Smooth muscle cell of the umbilical artery (primary cell): ENCODE measurements at places on chromosomes 4 and X. TPM values are rescaled to one million over a fixed set of nuclear protein-coding genes. Genes with fewer than 3 reads are reported as not detected.

The KDR gene
- total RNA-seq = 0.88 and 6.8 TPM in 2 replicates

The PHOX2B gene
- total RNA-seq = not detected in 2 replicates

The CT55 gene
- not detected in 2 replicates for total RNA-seq

The RRH gene
- total RNA-seq = not detected in 2 replicates

The PPARGC1A gene
- 0.05 TPM in 1 of 2 replicates, not detected in the other for total RNA-seq

The GAB3 gene
- 2.4 and 3.5 TPM in 2 replicates for total RNA-seq

The GPM6B gene
- not detected in 2 replicates for total RNA-seq

The DUSP9 gene
- not detected in 2 replicates for total RNA-seq

The GPRASP3 gene
- 5.4 and 5.6 TPM in 2 replicates for total RNA-seq

The MAOB gene
- total RNA-seq = 0.09 TPM in 1 of 2 replicates, not detected in the other

The CLDN22 gene
- not detected in 2 replicates for total RNA-seq

The PPP1R2C gene
- not detected in 2 replicates for total RNA-seq

The GPRASP2 gene
- 20.1 and 25.5 TPM in 2 replicates for total RNA-seq

The CAPN6 gene
- total RNA-seq = not detected in 2 replicates

The SPANXN4 gene
- not detected in 2 replicates for total RNA-seq

The CXCL13 gene
- not detected in 2 replicates for total RNA-seq

The SRPK3 gene
- total RNA-seq = under 0.01 and 2.2 TPM in 2 replicates

The SUPT20HL1 gene
- total RNA-seq = under 0.01 and 0.14 TPM in 2 replicates

The ATP8A1 gene
- 0.59 and 0.65 TPM in 2 replicates for total RNA-seq

The BEX1 gene
- 0.89 and 3.8 TPM in 2 replicates for total RNA-seq

The PAGE2 gene
- total RNA-seq = not detected in 2 replicates

The CHRDL1 gene
- total RNA-seq = 0.14 TPM in 1 of 2 replicates, not detected in the other

The YY2 gene
- total RNA-seq = 2.1 and 3.8 TPM in 2 replicates

The ARHGAP24 gene
- total RNA-seq = 32.9 and 50.8 TPM in 2 replicates

The PFKFB1 gene
- under 0.01 TPM in 1 of 2 replicates, not detected in the other for total RNA-seq

The SLC9A7 gene
- total RNA-seq = 69.8 and 158 TPM in 2 replicates

The OTC gene
- not detected in 2 replicates for total RNA-seq

The CLDN2 gene
- total RNA-seq = 0.14 TPM in 1 of 2 replicates, not detected in the other

The VCX2 gene
- total RNA-seq = not detected in 2 replicates

The DRP2 gene
- 2.4 and 2.6 TPM in 2 replicates for total RNA-seq

The DMRTC1 gene
- total RNA-seq = not detected in 2 replicates

The DMD gene
- 18.1 and 34.9 TPM in 2 replicates for total RNA-seq

The KIAA1210 gene
- total RNA-seq = not detected in 2 replicates

The FUNDC1 gene
- total RNA-seq = 10.8 and 11.6 TPM in 2 replicates

The SLIT2 gene
- total RNA-seq = 18.1 and 34.0 TPM in 2 replicates

The MUC7 gene
- total RNA-seq = not detected in 2 replicates

The HDX gene
- total RNA-seq = 5.3 and 8.6 TPM in 2 replicates

The RIBC1 gene
- 0.14 TPM in 1 of 2 replicates, not detected in the other for total RNA-seq

The UGT2B10 gene
- not detected in 2 replicates for total RNA-seq

The PNMA6F gene
- not detected in 2 replicates for total RNA-seq

The TECRL gene
- total RNA-seq = not detected in 2 replicates

The MAGEA2 gene
- not detected in 2 replicates for total RNA-seq

The PRIMPOL gene
- total RNA-seq = 15.1 and 15.7 TPM in 2 replicates

The BMX gene
- 0.23 and 0.30 TPM in 2 replicates for total RNA-seq

The ANXA10 gene
- total RNA-seq = 16.5 and 20.5 TPM in 2 replicates

The NLGN4X gene
- total RNA-seq = not detected in 2 replicates

The TSPAN7 gene
- total RNA-seq = not detected in 2 replicates

The FGFBP2 gene
- not detected in 2 replicates for total RNA-seq

The PCYT1B gene
- total RNA-seq = 0.59 and 0.92 TPM in 2 replicates

The ARSJ gene
- 23.5 and 37.6 TPM in 2 replicates for total RNA-seq

The GAGE12F gene
- total RNA-seq = not detected in 2 replicates

The CXCL3 gene
- total RNA-seq = 6.5 and 11.9 TPM in 2 replicates
